ENCODE measurements at places on chromosomes 4 and X. TPM values are rescaled to one million over a fixed set of nuclear protein-coding genes. Genes with fewer than 3 reads are reported as not detected.

GRCh38 chr4:181951265-181951664 lies 291.9 kb upstream of the TENM3 start:
- no peak for DNase-seq

- DNase-seq = no peak
Observed at GRCh38 chr4:183142571-183143550, 43.8 kb downstream of the WWC2 start.

Gene FGFBP1
- not detected for total RNA-seq

GRCh38 chr4:123597586-123597985 lies 201.0 kb downstream of the SPRY1 start:
- no peak for DNase-seq

Gene XKRX
- 1.4 TPM for total RNA-seq

GRCh38 chr4:22496165-22496813 lies 19.6 kb downstream of the ADGRA3 start:
- no peak for DNase-seq

DNA sequence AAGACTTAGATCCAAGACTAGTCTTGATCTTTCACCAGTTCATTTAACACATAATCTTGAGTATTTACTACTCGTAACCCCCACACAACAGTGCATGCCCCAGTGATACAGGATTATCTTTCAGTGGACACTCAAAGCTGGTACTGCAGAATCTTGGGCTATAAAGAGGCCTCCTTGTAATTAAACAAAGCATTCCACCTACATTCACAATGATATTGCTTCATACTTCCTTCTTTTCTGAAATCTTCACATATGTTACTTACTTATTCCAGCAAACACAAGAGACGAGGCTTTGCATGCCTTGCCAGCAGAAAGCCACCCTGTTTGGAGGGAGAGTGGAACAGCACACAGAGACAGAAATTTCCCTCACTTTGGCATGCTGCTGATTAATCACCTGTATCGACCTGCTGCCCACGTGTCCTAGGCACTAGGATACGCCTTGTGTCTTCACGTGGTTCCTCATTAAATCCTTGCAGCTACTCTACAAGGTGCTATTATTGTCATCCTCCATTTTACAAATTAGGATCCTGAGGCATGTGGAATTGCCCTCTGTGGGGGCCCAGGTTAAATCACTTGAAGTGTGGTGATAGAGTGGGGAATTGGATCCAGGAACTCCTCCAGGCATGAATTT lies 77.3 kb downstream of the FAM184B start:
- DNase-seq = no peak

GRCh38 chr4:114494246-114494803 lies 104.3 kb upstream of the UGT8 start:
- no peak for DNase-seq

Gene C4orf33
- total RNA-seq = 7.9 TPM

DNA sequence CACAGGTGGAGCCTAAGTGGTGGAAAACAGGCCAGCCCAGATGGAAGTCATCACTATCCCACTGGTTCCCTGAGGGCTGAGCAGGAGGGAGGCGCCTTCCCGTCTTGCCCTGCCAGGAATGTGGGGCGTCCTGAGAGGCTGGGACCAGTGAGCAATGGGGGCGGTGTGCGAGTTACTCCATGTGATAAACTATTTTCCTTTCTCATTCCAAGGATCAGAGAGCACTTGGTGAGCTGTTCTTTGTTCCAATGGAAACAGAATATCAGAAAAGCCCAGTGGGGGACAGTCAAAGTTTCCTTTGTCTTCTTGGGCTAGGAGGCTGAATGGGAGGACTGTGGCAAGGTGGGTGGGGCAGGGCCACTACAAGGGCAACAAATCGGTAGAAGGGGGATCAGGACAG lies 86.2 kb downstream of the NHSL2 start:
- DNase-seq = peak; percentile 71
